ENCODE measurements at places on chromosomes 6 and 20.

DNA sequence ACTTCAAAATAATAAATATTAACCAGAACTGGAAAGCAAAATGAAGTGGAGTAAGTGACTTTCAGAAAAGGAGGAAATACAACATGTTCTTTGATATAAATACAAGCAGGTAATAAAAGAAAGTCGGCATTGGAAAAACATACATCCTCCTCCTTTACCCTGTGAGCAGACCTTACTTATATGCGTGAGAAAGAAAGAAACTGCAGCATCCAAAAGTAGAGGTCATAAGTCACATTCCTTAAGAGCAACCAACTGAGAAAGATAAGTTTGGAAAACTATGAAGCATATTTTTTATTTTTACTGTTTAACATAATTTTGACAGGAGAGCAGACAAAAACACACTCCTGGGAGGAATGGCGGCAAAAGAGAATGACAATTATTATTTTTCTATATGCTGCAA, 155.5 kb downstream of the HACE1 start:
- DNase-seq, result no peak

DNA sequence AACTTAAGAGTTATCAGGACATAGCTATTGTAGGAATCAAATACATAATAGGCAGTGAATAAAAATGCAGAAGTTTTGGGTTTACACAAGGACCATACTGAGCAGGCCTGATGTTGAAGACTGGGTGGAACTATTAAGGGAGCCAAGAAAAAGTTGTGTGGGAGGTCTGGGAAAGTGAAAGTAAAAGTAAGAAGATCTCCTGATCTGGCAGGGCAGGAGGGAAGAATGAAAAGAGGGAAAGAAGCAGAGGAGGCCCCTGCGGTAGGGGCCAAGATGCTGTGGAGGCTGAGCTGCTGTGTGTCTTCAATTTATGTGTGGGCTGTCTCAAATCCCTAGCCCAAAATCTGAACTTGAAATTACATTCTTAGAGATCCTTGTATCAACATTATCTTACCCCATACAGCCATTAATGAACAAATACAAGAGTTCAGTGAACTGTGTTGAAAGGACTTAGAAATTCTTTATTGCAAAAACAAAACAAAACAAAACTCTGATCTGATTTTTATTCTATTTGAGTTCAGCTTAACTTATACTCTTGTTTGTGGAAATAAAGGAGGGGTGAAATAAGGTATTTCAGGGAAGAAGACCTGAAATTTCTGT, 1183.8 kb downstream of the HACE1 start:
- peak; percentile 5 for DNase-seq

DNA sequence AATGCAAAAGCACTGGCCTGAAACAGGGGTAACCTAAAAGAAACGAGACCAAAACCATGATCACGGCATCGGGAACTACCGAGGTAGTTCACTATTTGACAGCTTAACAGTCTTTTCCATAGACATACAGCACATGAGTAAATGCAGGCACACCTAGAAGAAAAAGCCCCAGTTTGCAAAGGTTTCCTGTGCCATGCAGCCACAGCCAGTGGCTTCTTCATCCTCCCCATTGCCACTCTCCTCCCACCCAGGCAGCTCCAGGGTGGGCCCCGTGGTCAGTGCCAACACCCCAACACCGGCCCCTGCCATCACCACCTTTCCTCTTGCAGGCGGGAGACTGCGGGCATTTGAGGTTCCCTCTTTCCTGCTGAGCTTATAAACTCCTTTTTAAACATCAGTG, 115.4 kb downstream of the SLC23A2 start:
- DNase-seq, result no peak

- DNase-seq, result no peak
These were observed 5.5 kb upstream of the PRELID3B start for GRCh38 chr20:59047938-59048680.

- DNase-seq, result no peak
These were observed 6.0 kb downstream of the TLDC2 start for GRCh38 chr20:36881888-36882287.

DNA sequence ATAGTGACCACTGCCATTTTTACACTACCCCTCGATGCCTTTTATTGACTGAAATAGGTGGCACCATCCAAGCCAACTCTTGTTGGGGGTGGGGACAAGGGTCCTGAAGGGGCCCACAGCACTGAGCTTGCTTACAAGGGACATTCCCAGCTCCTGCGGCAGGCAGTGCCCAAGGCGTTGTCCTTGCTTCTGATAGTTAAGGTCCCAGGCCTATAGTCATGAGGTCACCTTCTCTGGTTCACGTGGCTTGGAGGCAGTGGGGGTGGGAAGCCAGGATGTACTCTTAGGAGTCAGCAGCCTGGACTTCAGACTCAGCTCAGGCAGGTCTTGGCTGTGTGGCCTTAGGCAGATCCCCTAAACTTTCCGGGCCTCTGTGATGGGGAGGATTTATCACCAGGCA, 48.6 kb downstream of the TOX2 start:
- no peak for DNase-seq

DNA sequence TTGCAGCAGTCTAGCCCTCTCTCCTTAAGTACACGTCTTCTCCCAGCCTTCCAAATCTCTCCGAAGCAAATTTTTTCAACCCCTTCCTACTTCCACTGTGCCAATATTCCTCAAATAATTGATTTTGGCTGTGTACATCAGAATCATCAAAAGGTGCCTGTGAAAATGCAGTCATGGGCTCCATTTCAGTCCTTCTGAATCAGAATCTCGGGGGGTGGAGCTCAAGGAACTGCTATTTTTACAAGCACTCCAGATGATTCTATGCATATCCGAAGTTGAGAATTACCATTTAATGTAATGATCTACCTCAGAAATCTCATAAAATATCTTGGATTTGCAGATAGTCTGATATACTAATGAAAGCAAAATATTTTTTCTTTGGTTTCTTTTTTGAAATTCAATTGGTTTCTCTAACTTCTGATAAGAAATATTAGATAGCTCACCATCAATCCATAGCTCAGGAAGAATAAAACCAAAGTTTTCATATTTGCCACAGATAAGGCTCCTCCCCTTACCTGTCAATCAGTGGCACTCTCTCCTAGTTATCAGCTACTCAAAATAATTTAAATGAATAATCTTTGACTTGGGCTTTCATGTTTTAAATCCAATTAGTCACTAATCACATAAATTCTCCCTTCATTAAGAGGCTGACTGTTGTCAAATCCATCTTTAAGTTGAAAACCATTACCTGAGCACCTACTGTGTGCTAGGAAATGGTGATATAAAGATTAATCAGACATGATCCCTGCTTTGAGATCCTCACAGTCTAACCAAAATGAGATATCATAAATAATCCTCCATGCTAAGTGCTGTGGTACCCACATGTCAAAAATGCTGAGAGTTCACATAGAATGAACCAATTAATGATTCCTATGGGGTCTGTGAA, 36.4 kb upstream of the STXBP5 start:
- no peak for DNase-seq

DNA sequence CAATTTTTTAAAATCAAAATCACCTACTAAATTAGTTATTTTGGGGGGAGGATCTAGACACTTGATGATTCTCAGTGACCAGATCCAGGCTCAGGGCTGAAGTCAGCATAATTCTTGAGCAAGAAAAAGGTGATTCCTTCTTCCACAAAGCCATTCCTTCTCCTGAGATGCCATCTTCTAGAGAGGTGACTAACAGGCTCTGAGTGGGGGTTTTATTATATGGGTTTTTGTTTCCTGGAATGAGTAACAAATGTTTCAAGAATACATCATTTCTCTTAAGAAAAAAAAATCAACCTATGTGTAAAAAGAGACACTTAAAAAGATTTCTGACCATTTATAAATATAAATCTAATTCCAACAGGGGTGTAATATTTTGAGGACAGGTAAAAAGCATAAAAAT, 154.3 kb downstream of the NFATC2 start:
- DNase-seq, result no peak

DNA sequence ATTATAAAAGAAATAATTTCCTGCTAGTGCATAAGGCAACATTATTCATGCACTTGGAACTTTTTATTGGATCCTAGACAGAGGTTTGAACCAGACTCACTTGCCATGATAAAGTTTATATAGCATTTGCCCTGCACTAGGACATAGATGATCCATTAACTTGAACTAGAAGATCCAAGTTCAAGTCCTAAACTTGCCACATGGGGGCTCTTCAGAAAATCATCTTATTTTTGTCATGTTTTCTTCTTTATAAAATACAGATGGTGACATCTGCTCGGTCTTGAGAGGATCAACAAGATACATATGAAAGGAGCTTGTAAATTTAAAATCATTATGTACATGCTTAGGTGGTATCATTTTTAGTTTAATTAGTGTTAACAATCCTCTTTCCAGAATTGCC, 94.5 kb downstream of the SIM1 start:
- no peak for DNase-seq

DNA sequence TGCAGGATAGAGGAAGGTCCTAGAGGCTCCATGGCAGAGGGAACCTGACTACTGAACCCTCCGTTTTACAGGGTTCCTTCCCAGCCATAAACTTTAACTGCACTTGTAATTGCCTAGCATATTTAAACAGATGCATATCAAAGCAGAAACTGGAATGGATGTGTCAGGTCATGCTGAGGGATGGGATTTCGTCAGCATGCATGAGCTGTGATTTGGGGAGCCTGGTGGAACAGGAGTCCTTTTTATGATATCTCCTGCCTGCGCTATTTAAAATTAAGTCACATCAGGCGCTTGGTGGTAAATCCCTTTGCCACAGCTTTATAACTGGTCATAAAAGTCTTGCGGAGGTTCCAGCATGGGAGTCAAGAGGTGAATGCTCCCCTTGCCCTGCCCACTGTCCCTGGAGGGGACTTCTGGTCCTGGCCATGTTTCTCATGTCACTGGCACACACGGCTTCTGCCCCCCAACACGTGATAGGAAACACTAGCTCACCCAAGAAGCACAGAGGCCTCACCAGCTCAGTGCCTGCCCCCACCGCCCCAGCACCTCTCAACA, 26.0 kb upstream of the PCMTD2 start:
- no peak for DNase-seq
